Epithelial cell of proximal tubule (primary cell): ENCODE measurements at places on chromosomes 2 and 18.
A peak's percentile ranks its signal among the peaks of the same experiment; 100 is the strongest.

DNA sequence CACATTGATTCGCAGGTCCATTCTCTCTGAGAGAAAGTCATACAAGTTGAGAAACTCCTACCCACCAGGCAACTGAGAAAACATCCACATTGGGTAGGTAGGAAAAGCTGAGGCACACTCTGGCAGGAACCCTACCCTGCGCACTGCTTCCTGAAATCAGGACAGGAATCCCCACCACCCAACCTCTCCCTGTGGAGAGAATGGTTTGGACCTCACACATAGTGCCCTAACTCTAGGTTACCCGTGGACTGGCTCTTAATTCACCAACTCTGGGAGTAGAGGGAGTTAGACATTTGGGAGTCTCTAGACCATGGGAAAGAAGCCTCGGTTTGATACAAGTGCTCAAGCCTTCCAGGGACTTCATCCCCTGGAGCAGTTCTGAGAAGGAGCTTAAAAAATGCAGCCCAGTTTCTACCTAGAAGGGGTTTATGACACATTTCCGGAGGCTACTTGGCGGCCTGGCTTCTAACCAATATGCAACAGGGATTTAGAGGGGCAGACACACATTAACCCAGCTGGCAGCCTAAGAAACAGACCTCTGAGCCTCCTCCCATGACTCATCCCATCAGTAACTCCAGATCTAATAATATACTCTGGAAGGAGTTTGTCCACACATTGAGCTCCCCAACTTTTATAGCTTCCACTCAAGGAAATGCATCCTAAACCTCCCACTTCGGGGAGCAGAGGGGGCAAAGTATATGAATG lies 136.7 kb downstream of the EML6 start:
- DNase-seq, result peak; percentile 86

DNA sequence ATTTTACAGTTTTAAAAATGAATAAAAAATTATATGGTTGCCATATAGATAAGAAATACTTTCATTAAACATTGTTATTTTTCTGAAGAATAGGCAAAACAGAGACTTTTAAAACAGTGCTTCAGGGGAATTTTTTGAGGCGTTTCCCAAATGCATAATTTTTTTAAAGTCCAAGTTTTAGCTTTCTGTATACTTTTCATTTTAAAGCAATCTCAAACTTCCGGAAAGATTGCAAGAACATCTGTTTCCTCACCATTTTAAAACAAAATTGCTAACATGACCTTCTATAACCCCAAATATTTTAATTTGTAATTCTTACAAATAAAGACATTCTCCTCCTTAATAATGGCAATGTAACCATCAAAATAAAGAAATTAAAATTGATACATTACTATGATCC lies 15.1 kb upstream of the MBD2 start:
- DNase-seq, result no peak

- DNase-seq, result no peak
Measured at GRCh38 chr2:231050018-231050901, 6.4 kb upstream of the PSMD1 start.

DNA sequence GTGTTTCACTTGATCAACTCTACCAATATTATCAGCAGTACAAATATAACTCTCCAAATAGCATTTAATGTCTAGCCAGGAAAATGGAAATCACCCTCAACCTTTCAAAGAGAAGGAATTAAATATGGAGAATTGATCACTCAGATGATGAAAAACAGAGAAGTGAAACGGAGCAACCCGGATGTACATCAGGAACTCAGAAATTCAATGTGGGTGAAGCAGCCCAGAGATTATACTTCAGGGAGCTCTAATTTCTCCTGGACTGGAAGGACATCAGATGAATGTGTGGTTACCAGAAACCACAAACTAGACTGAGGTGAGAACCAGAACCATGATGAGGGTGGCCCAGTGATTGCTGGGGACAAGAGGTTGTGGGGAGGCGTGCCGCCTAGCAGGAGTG lies 35.5 kb upstream of the COBLL1 start:
- no peak for DNase-seq

DNA sequence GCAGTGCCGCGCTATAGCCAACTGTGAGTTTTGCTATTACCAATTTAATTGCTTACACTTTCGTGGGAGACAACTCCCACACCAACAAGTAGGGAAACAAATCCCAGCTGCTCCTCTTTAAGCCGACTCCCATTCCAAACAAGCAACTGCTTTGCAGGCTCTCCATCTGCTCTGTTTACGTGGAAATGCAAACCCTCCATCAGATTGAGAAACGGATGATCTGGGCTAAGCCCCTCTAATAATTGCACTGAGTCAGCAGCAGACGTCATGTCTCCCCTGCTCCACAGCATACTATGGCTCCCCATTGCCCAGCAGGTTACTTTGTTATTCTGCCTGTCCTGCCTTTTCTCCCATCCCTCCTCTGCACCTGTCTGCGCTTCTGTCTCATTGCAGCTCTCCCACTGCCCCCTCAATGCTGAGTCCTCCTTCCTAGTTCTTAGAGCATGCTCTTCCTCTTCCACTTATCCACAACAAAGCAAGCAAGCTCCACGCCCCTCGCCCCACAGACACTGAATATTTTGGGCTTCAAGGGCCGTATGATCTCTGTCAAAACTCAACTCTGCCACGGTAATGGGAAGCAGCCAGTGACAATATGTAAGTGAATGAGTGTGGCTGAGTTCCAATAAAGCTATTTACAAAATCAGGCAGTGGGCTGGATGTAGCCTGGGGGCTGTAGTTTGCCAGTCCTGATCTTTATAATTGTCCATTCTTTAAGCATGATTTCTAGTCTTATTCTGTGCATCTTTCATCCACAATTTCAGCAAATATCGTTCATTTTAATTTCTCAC lies 39.5 kb upstream of the ARL4C start:
- no peak for DNase-seq

DNA sequence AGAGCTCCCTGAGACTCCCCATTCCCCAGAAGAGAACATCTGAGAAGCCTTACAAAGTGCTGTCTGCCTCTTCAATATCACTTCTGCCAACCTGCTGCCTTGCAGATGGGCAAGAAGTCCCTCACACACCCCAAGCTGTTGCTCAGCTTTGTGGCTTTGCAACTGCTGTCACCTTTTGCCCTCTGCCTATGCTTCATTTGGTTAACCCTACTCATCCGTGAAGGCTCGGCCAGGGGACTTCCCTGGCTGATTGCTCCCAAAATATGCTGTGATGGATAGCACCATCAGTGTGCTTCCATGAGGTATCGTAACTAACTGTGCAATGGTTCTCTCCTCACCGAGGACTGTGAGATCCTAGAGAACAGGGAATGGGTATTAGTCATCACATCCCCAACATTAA lies 88.9 kb upstream of the CYP1B1 start:
- peak; percentile 78 for DNase-seq

GRCh38 chr18:8701546-8702118 lies 3.7 kb upstream of the MTCL1 start:
- DNase-seq, result no peak

- no peak for DNase-seq
Measured at GRCh38 chr2:133483181-133483580, 85.1 kb downstream of the NCKAP5 start.

GRCh38 chr2:75287624-75288316 lies 88.5 kb upstream of the TACR1 start:
- DNase-seq, result no peak

DNA sequence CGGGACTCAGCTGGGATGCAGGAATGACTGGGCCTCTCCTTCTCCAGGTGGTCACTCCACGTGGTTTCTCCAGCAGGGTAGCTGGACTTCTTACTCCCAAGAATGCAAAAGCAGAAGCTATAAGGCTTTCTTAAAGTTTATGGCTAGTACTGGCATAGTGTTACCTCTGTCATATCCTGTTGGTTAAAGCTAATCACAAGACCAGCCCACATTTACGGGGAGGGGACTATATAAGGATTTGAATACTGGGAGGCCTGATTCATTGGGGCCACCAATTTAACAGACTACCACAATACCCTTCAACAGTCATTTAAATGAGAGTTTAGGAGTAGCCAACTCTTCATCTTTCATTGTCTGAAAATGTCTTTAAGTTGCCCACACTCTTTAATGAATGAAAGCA lies 94.4 kb upstream of the TSPYL6 start:
- no peak for DNase-seq

DNA sequence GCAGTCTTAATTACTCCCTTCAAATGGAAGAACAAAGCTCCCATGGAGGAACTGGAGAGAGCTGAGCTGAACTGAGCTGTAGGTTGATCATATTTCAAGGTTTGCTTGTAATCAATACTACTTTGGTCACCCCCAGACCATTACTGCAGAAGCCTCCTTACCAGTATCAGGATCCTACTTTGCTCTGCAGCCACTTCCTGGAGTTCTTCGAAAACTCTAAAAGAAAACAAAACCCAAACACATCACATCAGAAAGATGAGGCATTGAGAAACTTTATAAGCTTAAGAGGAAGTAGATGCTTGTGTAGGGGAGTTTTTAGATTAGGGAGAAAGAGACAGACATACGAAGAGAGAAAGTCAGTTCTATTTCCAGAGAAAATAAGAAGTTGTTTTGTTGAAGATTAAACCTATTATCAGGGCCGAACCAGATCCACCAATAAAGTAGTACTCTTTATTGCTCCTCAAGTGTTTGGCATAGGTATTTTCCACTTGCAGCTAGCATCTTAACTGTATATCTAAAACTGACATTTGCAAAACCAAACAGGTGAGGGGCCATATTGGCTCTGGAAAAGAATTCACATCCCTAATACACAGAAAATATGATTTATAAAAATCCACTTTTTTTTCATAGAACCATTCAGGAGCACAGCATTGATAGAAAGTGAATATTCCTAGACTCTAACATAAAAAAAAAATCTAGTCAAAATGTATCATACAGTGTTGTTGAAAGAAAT lies 166.9 kb upstream of the KLF7 start:
- DNase-seq, result no peak

DNA sequence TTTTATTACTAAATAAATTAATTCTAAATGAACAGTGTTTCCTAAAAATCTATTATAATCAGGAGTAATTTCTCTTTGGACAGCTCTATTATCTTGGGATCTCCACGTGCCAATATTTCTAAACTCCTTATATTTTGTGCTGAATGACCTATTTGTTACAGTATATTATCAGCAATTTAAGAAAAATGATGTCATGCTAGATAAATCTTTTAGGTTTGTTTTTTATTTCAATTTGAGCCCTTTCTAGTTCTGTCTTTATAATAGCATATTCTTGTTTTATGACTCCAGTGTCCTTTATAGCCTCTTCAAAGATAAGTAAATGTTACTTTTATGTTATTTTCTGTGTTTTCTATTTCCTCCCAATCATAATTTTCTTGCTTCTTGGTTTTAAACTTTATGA lies 269.2 kb downstream of the CCDC102B start:
- no peak for DNase-seq

DNA sequence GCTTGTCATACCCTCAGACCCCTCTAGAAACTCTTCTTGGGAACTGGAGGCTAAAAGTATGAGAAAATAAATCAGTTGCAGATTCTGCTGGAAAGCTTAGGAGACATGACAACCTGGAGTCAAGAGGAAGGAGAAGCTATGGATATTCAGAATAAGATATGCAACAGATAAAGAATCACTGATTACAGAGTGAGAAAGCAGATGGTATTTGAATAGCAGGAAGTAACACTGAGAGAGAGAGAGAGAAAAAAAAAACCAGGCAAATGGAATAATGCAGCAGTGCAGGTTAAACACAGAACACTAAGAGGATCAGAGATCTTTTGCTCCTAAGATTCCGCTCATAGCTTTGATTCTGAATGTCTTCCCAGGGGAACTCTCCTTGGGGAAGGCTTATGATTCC lies 1284.1 kb upstream of the NXPH2 start:
- DNase-seq, result no peak

DNA sequence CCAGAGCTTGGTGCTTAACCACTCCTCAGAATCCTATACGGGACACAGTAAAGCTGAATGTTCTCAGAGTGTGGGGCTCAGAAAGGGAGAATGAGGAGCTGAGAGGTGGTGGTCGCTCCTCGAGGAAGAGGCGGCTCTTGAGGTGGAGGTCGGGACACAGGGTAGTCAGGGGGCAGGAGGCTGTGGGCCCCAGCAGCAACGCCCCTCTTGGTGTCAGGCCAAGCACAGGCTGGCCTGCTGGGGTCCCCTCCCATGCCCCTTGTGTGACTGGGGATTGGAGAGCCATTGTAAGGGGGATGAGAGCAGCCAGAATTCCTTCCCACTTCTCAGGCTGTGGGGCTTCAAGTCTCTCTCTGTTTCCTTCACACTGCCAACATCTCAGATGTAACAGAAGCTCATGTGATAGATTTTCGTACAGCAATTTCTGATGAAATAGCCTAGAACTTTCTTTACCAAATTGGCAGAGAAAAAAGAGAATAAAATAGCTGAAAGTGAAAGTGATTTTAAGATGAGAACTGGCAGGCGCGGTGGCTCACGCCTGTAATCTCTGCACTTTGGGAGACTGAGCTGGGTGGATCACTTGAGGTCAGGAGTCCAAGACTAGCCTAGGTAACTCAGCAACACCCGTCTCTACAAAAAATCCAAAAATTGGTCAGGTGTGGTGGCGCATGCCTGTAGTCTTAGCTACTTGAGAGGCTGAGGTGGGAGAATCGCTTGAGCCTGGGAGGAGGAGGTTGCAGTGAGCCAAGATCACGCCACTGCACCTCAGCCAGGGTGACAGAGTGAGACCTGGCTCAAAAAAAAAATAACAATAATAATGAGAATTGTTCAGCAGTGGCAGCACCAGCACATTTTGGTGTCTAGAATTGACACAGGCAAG lies 61.1 kb upstream of the RPL31 start:
- DNase-seq, result no peak

GRCh38 chr2:147614471-147614870 lies 230.4 kb upstream of the ACVR2A start:
- no peak for DNase-seq
